ENCODE measurements at places on chromosomes 6 and 20.

- peak; percentile 84 for DNase-seq
Measured at GRCh38 chr6:137013738-137014602, 30.8 kb downstream of the IL20RA start.

- DNase-seq = no peak
Measured at GRCh38 chr6:11223286-11223864, 9.1 kb downstream of the NEDD9 start.

DNA sequence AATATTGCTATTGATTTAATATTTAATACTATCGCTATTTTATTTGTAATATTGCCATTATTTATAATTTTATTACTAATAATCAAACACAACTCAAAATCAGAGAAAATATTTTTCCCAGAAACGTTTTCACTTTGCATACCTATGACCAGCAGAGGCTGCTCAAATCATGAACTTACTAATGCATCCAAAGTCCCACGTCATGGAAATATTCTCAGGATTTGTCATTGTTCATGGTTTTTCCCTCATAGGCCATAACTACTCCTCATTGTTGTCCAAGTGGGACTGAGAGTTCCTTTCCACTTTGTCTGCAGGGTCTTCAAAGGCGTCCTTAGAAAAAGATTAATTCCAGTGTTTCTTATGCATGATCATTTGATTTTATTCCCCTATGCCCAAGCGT is 344.8 kb downstream of the THBS2 start:
- peak; percentile 89 for DNase-seq

GRCh38 chr6:142683714-142684141 is 261.2 kb downstream of the HIVEP2 start:
- no peak for DNase-seq

- peak; percentile 36 for DNase-seq
Measured at GRCh38 chr6:81023007-81023582, 729.4 kb downstream of the TENT5A start.

- DNase-seq = no peak
Measured at GRCh38 chr6:14384175-14384949, 266.8 kb downstream of the CD83 start.

DNA sequence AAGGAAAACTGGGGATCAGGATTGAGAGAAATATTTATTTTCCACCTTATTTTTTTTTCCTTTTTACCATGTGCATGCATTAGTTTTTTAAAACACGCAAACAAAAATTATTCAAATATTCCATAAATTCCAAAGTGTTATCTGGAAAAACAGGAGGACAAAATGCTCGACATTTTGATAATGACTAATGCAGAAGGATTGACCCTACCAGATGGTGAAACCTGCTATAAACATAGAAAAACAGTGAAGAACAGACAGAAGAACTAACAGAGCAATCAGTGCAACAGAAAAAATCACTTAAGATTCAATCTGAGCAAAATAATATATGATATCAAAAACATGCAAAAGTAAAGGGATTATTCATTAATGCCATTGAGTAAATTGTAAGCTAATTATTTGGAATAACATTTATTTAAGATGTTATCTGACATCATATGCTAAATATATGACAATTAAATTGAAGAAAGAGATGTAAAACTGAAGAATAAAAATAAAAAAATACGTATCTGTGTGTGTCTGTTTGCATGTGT is 218.4 kb downstream of the LMBRD1 start:
- peak; percentile 51 for DNase-seq

DNA sequence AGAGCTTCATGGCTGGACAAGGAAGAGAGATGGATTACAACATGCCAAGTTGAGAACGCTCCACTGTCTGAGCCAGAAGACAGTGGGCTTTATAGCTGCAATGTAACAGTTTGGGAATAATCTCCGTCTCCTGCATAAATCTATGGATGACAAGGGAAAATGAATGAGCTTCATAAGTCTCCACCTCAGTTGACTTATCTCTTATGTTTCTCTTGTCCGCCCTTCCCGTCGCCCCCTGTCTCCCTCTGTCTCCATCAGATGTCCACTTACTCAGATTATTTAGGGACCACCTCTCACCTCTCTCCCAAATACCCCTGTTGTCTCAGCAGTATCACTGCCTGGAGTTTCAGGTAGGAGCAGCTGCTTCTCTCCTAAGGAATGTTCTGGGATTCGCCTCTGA is 13.7 kb upstream of the BPIFA2 start:
- DNase-seq = no peak

DNA sequence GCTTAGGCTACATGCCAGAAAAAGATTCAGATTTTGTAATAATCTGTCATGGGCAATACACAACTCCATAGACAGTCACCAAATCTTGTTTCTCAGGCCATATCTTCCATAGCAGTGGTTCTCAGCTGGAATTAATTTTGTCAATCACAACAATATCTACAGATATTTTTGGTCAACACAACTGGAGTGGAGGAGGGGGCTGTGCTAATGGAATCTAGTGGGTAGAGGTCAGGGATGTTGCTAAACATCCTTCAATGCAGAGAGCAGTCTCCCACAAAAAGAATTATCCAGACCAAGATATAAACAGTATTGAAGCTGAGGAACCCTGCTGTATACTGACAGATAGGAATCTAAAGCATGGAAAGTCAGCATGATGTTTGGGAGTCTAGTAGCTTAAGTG is 174.6 kb downstream of the UBE3D start:
- DNase-seq = no peak

GRCh38 chr6:117907601-117908245 is 659 bp downstream of the SLC35F1 start:
- DNase-seq = no peak

GRCh38 chr20:25364180-25364788 is 26.4 kb downstream of the ABHD12 start:
- no peak for DNase-seq

DNA sequence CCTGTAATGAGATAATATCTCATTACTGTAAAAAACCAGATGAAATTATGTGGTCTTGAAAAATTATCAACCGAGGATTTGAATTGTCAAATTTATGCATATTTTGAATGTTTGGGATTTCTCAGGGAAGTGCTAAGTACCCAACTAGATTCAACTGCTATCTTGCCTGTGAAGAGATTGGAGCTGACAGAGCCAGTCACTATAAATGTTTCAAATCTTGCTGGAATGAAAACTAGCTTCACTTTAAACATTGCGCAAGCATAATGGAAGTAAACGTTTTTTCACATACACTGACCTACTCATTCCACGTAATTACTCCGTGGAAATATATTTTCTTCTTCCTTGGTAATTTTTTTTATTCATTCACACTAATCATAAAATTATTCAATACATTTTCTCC is 46.7 kb downstream of the TMEM170B start:
- no peak for DNase-seq

GRCh38 chr6:162699961-162700360 is 27.6 kb downstream of the PRKN start:
- no peak for DNase-seq

DNA sequence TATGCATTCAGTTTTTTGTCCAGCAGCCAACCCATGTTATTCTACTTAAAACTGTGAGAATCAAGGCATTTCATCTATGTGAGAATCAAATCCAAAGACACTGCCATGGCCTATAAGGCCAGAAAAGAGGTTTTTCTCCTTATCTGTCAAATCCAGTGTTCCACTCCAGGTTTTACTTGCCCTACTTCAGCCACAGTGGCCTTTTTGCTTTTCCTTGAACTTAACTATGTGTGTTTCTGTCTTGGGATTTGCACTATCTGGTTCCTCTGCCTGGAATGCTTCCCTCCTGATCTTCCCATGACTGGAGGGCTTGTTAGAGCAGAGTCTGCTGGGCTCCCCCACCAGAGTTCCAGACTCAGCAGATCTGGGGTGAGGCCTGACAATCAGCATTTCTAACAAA is 113.1 kb upstream of the DOK5 start:
- peak; percentile 3 for DNase-seq

- peak; percentile 59 for DNase-seq
Measured at GRCh38 chr6:92690997-92691599, 728.3 kb downstream of the EPHA7 start.

GRCh38 chr20:8438748-8439147 is 306.7 kb downstream of the PLCB1 start:
- no peak for DNase-seq
